ENCODE measurements at places on chromosomes 7 and 10.

GRCh38 chr7:131370523-131370968 lies 42.9 kb downstream of the MKLN1 start:
- DNase-seq = no peak

DNA sequence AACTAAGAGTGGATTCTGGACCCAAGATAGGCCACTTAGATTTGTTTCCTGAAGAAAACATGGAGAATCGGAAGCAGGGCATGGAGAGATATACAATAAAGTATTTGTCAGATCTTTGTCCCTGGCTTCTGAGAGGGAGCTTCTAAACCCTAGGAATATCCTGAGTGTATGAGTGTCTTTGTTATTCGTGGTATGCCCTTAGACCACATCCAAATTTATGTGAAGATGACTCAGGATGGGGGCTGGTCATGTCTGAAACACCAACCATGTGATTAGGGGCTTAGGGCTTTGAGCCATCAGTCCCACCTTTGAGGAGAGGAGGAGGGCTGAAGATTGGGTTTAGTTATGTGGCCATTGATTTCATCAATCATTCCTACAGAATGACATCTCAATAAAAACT lies 69.7 kb upstream of the PLPP4 start:
- DNase-seq = no peak

DNA sequence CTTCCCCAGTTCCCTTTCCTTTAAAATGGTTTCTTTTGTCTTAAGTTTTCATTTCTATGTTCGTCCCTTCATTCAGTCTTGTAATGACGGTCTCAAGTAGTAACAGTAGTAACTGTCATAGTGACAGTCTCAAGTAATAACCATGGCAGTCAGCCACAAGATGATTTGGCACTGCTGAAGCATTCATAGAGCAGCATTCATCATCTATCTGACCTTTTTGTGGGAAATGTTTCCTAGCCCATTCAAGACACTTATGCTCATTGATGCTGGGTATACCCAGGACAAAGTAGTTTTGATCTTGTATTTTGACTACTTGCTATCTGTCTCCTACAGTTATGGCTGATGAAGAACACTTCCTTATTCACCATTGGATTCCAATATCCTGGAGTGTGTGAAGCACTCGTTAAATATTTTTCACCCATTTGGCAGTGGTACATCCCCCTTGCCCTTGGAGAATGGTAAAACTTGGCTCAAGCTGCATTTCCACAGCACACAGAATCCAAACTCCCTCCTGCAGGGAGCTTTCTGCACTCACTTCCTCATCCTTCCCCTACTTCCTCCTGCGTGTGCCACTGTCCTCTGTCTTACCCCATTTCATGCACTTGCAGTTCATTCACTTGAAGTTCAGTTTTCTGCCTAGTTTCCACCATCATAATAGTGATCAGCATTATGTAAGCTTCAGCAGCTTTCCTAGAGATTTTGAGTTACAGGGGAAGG lies 19.0 kb downstream of the GIMAP4 start:
- DNase-seq = no peak

GRCh38 chr7:4202954-4203353 lies 479.1 kb upstream of the FOXK1 start:
- DNase-seq = no peak

DNA sequence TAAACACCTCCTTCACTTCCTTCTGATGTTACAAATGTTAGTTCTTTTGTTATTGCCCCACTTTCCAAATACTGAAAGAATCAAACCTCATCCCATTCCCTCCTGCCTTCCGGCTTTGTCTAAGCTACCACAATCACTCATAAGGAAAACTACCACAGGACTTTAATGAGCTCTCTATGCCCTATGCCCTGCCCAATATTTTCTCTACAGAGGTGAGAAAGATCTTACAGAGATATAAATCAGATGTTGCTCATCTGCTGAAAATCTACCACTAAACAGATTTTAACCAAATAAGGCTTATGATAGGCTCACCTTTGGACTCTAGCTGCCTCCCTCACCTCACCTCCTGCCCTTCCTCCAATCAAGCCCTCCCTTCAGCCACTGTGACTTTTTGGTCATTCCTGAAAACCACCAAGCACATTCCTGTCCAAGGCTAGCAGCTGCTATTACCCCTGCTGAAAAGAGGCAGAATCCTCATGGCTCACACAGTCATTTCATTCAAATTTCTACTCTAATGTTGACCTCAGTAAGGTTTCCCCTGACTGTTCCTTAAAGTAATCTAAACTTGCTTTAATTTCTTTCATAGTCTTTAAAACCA lies 7.7 kb downstream of the ZNF33B start:
- no peak for DNase-seq

- DNase-seq = no peak
These were observed 207.7 kb downstream of the SNX10 start for GRCh38 chr7:26499315-26499897.

DNA sequence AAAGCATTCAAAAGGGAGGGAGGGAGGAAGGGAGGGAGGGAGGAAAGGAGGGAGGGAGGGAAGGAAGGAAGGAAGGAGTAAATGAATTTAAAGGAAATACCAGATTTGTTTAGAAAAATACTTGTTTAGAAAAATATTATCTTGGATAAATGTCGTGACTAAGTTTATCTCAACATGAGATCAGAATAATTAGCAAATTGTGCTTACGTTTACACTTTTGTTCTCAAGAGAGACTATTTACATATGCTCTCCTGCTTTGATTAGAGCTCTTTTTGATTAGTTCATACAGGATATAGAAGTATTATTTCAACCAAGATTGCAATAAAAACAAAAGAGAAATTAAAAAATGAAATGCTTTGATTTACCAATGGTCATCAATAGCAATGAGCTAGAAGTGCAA lies 186.2 kb downstream of the HIBADH start:
- DNase-seq = no peak

DNA sequence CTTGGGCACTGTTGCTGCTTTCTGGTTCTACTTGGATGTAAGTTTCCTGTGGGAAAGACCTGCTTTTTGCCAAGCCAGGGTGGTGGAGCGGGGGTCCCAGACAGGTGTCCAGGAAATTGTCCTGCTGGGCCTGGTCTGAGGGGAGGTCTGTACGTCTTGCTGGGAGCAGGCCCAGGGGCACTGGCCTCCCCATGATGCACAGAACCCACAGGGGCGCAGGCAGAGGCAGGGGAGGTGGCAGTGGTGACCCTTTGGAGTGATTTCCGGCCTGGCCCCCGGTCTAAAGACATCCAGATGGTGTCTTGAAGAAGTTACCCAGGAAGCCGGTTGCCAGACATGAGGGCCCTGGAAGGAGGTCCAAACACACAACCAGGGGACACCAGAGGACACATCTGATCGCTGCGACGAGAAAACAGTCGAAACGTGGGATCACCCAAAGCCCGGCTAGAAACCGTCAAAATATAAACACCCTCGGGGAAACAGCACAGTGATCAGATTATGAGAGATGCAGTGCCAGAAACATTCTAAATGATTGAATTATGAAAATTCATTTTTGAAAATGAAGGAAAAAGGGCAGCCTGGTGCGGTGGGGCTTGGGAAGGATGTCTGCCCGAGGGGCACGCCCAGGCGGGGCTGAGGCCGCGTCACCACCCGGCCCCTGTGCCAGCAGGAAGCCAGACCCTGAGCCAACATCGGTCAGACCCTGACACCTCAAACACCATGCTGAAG lies 59.6 kb downstream of the TMEM270 start:
- DNase-seq = no peak

- no peak for DNase-seq
These were observed 118.7 kb downstream of the ZNF365 start for GRCh38 chr10:62492870-62493180.

- DNase-seq = no peak
These were observed 34.9 kb downstream of the PROSER2 start for GRCh38 chr10:11858093-11858492.

DNA sequence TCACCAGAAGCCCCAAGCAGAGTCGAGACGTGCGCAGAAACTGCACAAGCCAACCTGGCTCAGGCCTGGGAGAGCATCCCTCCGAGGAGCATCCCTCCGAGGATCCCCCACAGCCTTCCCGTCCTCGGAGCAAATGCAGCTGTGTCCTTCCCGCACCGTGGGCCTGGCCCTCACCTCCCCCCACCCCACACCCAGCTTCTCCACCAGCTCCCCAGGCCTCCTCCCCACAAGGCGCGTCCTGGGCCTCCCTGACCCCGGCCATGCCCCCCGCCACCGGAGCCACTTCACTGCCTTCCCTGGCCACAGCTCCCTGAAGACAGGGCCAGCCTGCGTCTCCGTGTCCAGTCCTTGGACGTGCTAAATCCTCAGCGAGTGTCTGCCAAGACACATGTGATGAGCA lies 60.6 kb downstream of the PTPRN2 start:
- no peak for DNase-seq

DNA sequence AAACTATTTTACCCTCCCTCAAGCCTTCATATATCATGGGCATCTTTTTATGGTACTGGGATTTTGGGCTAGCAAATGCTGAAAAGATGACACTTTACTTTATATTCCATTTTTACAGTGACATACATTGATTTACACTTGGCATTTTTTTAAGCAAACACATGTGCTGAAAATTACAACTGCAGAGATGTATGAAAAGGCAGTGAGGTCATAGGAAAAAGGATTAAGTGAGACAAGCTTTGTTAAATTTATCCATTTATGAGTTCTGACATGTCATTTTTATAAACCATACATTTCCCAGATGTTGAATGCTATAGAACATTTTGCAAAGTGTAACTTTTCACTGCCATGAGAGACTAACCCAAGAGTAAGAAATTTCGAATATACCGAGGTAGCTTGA lies 68.8 kb upstream of the RSU1 start:
- DNase-seq = peak; percentile 29

- DNase-seq = no peak
These were observed 59.7 kb downstream of the KCNH2 start for GRCh38 chr7:150918378-150918777.

DNA sequence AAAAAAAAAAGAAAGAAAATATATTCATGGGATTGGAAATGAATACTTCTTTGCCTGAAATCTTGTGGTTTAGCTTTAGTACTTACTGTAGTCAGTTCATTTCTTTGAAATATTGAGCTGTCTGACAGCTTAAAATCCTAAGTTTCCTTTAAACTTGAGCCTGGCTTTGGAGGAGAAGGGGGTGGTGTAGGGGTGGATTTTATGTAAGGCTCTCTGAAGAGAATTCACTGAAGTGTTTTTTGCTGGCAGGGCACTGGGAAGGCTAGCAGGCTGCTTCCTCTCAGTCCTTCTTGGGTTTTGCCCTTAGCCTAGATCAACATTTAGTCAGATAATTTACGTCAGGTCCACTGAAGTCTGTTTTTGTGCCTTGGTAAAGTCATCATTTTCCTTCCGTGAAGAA lies 516.5 kb downstream of the AUTS2 start:
- DNase-seq = no peak

DNA sequence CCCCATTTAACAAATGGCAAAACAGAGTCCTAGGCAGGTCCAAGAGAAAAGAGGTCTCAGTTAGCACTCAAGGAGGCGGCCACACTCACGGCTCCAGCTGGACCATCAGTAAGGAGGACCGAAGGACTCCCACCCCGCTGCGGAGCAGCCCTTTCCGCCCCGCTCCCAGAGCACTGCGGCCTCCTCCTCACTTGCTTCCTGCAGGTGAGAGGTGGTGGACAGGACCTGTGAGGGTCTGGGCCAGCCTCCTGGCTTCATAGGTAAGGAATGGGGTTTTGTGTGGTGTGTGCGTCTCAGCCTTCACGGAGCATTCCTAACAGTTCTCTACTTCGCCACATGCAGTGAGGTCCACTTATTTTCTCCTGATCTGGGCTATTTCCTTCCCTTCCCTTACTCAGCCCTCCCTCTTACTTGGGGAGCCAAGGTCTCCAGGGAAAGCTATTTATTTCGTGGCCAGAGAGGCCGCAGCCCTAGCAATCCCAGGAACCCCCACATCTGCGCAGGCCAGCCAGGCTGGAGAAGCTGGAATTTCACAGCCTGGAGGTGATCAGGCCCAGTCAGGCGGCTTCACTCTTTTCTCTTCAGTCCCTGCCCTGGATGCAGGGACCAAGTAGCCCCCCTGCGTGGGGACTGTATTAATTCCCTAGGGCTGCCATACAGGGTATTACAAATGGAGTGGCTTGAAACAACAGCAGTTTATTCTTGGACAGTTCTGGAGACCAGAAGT lies 45.9 kb downstream of the ZNF783 start:
- no peak for DNase-seq

- DNase-seq = peak; percentile 73
These were observed 738 bp downstream of the ETV1 start for GRCh38 chr7:13988731-13989125.

DNA sequence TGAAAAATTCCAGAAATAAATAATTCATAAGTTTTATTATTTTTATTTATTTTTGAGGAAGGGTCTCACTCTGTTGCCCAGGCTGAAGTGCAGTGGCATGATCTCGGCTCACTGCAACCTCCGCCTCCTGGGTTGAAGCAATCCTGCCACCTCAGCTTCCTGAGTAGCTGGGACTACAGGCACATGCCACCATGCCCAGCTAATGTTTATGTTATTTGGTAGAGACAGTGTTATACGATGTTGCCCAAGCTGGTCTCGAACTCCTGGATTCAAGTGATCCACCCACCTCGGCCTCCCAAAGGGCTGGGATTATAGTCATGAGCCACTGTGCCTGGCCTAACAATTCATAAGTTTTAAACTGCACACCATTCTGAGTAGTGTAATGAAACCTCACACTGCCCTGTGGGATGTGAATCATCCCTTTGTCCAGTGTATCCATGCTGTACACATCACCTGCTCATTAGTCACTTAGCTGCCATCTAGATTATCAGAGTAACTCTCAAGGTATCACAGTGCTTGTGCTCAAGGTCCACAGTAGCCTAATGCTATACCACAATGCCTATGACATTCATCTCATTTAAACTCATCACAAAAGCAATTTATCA lies 17.9 kb downstream of the RTKN2 start:
- no peak for DNase-seq

DNA sequence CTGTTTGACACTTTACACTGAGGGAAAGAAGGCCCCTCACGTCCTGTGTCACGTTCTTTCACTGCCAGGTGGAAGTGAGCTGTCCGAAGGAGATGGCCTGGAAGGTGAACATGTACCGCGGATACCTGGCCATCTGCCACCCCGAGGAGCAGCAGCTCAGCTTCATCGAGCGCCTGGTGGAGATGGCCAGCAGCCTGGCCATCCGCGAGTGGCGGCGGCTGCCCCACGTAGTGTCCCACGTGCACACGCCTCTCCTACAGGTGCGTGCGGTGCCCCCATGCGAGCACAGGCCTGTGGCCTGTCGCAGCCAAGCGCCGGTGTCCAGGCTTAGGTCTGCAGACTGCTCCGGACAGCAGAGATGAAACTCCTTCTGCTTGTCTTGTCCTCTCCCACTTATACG lies 103.4 kb downstream of the TRRAP start:
- DNase-seq = no peak

- DNase-seq = no peak
These were observed 41.2 kb downstream of the PDZD8 start for GRCh38 chr10:117334066-117334465.

- DNase-seq = no peak
These were observed 9.6 kb downstream of the INMT start for GRCh38 chr7:30761214-30762156.

- peak; percentile 28 for DNase-seq
These were observed 10.8 kb downstream of the NKX6-2 start for GRCh38 chr10:132774902-132775863.

- no peak for DNase-seq
These were observed 18.0 kb downstream of the DNAJC1 start for GRCh38 chr10:21985541-21985940.

All from A673 (cell line).